ENCODE measurements at places on chromosomes 11 and 22.

- no peak for DNase-seq
Observed at GRCh38 chr22:23387827-23388516, 192.1 kb downstream of the IGLL1 start.

DNA sequence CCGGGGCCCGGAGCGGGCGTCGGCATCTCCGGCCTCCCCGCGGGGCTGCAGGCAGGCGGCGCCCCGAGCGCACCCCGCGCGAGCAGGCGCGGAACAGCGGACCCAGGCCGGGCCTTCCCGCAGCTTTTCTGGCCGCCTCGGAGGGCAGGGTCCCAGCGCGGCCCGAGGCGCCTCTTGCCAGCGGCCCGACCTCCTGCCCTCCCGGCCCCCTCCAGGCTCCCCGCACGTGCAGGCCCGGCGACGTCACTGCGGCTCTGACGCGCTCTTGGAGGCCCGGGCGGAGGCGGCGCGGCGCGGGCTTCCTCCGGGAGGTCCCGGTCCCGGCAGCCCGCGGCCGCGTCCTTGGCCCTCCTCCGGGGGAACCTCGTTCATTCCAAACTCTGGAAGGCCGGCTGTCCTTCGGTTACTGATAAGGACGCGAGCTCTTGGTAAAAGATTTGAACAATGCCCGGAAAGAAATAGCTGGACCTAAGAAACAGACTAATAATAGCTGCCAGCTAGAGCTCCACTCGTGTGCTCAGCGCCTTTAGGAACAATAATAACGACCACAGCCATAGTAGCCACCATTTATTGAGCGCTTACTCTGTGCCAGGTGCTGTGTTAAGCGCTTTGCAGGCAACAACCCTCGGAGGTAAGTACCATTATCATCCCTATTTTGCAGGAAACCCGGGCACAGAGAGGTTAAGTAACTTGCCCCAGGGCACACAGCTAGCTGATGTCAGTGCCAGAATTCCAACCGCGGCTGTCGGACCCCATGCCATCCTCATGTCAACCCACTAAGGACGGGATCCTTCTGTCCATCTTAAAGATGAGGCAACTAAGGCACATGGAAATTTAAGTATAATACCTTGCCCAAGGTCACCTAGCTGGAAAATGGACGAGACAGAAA is 39.1 kb upstream of the CREB3L1 start:
- peak; percentile 27 for DNase-seq

- no peak for DNase-seq
Observed at GRCh38 chr11:76459299-76459698, 14.5 kb downstream of the EMSY start.

DNA sequence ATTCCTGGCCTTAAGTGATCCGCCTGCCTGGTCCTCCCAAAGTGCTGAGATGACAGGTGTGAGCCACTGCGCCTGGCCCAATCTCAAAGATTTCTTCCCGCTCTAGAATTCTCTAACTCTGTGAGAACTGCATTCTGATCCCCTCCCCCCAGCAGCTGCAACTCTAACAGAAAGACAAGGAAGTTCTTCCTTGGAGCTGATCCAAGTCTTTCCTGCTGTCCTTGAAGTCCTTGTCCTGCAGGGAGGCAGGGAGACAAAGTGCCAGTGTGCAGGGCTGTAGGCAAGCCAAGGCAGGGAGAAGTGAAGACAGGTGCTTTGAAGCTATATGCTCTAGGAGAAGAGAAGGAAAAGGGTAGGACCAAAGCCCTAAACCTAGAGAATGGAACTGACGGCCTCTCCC is 9.5 kb upstream of the GGA1 start:
- DNase-seq = no peak

DNA sequence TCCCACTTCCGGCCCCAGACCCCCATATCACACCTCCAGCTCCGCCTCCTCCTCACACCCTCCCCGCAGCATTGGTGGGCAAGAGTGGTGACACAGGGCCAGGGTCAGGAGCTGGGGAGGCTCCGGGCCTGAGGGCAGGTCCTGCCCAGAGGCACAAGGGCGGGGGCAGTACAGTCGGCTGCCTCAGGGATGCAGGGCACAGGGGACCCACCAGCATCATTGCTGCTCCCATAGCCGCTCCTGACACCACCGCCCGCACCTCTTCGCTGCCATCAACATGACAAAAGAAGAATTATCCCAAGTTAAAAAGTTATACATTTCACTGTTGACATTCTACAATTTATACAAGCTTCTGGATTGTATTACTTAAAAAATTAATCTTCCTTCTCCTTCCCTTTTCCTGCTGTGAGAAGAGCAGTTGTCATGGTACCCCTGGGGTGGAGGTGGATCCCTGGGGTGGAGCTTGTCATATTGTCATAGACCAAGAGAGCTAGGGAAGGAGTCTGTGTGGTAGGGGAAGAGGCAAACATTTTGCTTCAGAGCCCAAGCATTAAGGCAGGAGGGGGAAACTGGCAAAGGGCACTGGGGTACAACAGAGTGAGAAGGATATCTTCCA is 4.1 kb downstream of the SBF2 start:
- DNase-seq = no peak

DNA sequence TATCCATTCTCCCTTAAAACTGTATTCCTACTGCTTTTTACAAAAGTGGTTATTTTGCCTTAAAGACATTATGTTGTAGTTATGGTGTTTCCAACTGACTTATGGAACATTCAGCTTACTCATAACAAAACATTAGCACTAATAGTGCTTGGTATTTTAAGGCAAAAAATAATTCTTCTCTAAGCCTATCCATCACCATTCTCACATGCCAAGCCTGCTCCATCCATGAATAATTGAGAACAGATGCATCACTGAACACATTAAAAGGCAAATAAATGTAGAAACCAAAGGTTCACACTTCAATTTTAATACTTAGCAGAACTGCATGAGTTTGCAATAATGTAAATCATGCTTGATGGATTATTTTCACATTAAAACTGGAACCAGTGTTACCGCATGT is 42.3 kb upstream of the DDI1 start:
- DNase-seq = no peak

DNA sequence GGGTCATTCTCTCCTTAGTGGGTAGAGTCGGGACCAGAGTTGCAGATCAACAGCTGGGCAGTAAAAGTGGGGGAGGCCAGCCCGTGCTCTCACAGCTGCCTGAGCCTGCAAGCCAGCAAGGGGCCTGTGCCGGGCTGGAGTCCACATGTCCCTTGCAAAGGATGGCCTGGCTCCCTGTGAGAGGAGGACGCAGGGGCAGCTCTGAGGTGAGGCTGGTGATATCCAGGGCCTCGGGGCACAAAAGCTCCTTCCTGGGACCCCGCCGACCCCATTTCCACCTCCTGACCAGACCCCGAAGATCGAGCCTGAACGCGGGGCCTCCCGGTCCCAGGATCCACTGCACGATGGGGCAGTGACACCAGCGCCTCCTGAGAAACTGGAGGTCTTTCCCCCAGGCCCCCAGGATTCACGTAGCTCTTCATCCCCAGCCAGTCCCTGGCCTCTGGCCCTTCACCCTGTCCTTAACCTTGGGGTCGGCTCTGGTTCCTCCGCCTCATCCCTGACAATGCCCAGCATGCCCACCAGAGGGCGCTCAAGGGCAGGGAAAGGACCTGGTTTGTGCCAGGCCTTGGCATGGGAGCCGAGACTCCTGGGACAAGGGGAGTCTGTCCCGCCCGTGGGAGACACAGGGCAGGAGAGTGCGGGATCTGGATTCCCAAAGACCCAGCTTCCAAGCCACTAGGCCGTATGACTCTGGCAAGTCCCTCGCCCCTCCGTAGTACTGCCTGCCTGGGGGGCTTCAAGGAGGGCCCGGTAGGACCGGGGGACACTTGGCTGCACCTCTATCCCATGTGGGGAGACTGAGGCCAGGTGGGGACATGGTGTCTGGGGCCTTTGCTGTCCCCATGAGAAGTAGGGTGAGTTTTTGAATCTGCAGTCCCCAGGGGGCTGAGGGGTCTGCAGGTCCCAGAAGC is 17.8 kb upstream of the WNT7B start:
- no peak for DNase-seq

- DNase-seq = peak; percentile 75
Observed at GRCh38 chr11:132992838-132993631, 539.3 kb downstream of the OPCML start.

GRCh38 chr22:39522567-39523300 is 2.4 kb downstream of the ATF4 start:
- DNase-seq = peak; percentile 56

GRCh38 chr11:1839204-1839923 is 583 bp downstream of the TNNI2 start:
- DNase-seq = no peak

DNA sequence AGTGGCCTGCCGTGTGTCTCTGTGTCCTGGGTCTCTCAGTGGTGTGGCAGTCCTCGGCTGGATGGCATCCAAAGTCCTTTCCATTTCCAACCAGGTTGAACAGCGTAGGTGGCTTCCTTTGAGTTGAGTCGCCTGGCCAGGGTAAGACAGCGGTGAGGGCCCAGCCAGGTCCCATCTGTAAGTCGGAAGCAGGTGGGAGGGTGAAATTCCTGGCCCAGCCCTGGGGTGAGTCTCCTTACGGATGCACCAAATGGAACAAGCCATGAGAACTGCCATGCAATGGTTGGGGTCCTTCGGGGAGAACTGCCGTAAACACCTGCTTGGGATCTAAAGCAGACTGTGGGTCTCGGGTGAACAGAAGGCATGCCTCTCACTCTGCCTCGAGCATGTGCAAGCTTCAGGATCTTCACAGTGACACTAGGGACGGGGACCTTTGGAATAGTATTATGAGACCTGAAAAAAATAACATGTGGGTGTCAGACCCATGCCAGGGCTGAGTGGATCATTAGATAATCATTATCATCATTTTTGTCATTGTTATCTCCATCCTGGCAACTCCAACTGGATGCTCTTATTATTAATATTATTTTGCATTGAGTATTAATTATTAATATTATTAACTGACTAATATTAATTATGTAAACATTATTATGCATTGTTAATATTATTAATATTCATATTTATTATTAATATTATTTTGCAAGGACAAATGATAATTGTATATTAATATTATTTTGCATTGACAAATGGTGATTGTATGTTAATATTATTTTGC is 57.7 kb upstream of the LINC01488 start:
- no peak for DNase-seq

GRCh38 chr11:75815345-75816168 is 547 bp downstream of the UVRAG start:
- peak; percentile 75 for DNase-seq

- no peak for DNase-seq
Observed at GRCh38 chr11:90423378-90423777, 200.5 kb upstream of the CHORDC1 start.

- no peak for DNase-seq
Observed at GRCh38 chr22:48644108-48644507, 1183.6 kb downstream of the BRD1 start.

GRCh38 chr11:17697175-17697949 is 22.0 kb upstream of the MYOD1 start:
- DNase-seq = no peak

- DNase-seq = no peak
Observed at GRCh38 chr22:35661464-35661863, 13.2 kb downstream of the APOL6 start.

GRCh38 chr11:680970-681369 is 14.1 kb downstream of the DEAF1 start:
- no peak for DNase-seq

DNA sequence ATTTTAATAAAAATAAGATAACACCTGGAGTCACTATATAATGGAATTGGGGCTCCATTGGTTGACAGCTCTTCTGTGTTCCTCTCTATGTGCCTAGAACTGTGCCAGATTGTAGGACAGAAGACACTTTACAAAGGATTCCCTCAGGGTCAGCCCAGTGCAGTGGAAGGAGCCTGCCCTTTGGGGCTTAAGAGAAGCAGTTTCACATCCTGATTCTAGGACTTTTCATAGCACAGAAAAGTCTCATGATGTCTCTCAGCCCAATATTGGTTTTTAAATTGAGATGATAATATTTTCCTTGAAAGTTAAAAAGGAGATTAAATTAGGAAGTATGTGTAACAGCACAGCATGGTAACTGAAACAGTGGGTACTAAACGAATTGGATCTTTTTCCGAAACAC is 7.1 kb downstream of the PLAAT4 start:
- no peak for DNase-seq

DNA sequence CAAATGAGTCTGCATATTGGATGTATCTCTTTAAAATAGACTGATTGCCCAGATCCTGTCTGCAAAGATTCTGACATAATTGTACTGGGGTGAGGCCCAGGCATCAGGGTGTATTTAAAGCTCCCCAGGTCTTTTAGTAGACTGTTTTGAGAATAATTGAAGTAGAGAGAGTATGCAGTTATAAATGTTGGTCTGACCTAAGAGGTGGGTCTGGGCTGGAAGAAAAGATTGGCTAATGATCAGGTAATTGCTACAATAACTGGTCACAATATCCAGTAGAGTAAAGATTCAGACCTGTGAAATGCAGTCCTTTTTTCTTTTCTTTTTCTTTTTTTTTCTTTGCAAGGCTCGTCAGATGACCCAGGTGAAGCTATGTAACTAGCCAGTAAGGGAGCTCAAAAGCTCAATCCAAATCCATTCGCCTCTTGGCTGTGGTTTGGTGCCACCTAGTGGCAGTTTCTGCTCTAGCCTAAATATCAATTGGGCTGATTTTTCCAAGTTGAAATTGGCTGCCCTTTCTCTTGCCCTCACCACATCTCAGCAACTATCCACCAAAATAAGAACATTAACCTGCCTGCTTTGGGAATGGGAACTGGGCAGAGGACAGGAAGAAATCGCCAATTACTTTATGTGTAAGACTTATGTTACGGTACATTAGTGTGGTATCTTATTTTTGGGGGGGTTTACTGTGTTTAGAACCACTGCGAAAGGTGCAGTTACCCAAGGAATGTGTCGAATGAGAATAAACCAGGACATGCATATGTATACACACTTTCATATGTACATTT is 45.9 kb downstream of the ZNF143 start:
- peak; percentile 57 for DNase-seq

- no peak for DNase-seq
Observed at GRCh38 chr22:49515475-49515874, 312.2 kb downstream of the BRD1 start.

DNA sequence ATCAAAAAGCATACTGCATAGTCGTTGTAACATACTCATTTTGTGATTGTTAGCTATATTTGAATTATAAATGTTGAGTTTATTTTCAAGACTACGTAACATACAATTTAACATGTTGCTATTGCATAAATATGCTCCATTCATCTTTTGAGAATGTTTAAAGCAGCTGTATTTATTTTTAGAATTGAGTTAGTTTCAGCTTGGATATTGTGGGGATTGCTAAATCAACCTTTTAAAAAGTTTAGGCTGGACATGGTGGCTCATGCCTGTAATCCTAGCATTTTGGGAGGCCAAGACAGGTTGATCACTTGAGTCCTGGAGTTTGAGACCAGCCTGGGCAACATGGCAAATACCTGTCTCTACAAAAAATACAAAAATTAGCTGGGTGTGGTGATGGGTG is 288.1 kb downstream of the DYNC2H1 start:
- no peak for DNase-seq

- no peak for DNase-seq
Observed at GRCh38 chr22:44889255-44889878, 120.4 kb downstream of the PHF21B start.

DNA sequence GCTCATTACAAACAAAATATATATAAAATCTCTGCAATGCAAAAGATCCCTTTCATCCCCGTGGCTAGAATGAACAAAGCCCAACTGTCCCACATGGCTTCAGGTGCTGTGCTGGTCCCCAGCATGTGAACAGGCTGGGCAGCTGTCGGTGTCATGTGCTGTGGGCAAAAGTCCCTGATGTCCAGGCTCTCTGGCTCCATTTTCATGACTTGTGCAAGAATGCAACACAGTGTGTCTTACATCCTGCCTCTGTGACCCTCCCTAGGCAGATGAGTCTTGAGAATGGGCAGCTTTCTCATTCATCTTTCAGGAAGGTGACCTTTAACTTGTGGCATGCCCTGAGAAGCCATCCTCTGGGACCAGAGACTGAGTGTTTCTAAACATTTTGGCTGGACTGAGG is 14.5 kb downstream of the GUCD1 start:
- DNase-seq = no peak

All from NCI-H1092 treated with DMSO at 0.1 percent for 48 hours (cell line).